ENCODE measurements at places on chromosomes 4 and X.
A peak's percentile ranks its signal among the peaks of the same experiment; 100 is the strongest.

DNA sequence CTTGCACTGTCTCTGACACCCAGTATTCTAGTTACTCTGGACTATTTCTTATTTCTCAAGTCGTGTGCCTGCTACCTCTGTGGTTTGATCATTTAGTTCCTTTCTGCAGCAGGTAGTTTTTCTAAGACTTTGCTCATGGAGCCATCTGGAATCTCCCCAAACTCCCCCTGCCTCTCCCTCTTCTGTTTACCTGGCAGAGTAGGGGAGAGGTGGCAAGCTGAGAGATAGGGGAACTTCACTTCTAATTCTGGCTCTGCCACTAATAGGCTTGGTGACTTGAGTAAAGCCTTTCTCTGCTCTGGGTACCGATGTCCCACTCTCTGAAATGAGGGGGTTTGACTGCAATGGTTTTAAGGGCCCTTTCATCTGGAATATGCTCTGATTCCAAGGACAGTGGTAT lies 141.3 kb downstream of the CPEB2 start:
- DNase-seq: no peak

- DNase-seq: no peak
These were observed 72.3 kb downstream of the STAG2 start for GRCh38 chrX:124033821-124034220.

GRCh38 chr4:187887906-187888305 lies 107.7 kb upstream of the ZFP42 start:
- DNase-seq: no peak

DNA sequence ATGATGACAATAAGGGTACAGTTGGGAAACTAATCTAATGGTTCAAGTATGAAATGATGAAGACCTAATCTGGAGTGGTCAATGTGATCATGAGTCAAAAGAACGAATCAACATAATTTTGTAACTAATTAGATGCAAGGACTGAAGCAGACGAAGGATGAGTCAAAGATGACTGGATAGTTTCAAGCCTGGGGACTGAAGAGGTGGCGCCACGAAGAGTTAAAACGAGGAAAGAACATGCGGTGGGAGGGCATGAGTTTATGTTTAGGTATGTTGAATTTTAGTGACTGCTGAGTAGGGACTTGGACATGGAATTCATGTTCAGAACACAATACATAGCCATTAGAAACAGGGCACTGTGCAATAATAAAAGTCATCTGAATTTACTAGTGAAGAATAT lies 221.5 kb upstream of the FAM241A start:
- no peak for DNase-seq

- DNase-seq: no peak
These were observed 16.3 kb upstream of the ZNF41 start for GRCh38 chrX:47499293-47499692.

- no peak for DNase-seq
These were observed 50.5 kb upstream of the OGT start for GRCh38 chrX:71482228-71482958.

- peak; percentile 76 for DNase-seq
These were observed 14.8 kb downstream of the PDK3 start for GRCh38 chrX:24479924-24480323.

DNA sequence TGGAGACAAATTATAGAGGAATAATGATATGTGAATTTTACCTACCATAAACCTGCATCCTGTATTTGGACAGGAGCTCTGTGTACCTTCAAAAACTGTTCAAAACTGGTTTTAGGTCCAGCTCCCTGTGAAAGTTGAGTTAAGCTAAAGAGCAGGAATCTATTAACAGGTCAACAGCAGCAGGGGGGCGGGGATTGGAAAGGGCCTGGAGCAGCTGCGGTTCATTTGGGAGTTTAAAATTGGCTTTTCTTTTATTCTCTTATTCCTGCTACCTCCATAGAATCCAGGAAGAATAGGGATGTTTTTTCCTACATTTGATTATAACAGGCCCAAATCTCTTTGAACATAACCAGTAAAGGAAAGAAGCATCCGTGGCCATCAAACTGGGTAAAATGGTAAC lies 23.8 kb downstream of the SHROOM3 start:
- DNase-seq: no peak

Measured in T-helper 22 cell (primary cell).